ENCODE measurements at places on chromosomes 5 and 9.

GRCh38 chr5:6525910-6526309, 77.3 kb downstream of the UBE2QL1 start:
- DNase-seq = peak; percentile 20

- no peak for DNase-seq
These were observed 6.7 kb downstream of the PTCH1 start for GRCh38 chr9:95509851-95510708.

GRCh38 chr9:136567651-136568287, 21.9 kb upstream of the NOTCH1 start:
- no peak for DNase-seq

GRCh38 chr5:127846884-127847283, 143.7 kb downstream of the CCDC192 start:
- DNase-seq = no peak

DNA sequence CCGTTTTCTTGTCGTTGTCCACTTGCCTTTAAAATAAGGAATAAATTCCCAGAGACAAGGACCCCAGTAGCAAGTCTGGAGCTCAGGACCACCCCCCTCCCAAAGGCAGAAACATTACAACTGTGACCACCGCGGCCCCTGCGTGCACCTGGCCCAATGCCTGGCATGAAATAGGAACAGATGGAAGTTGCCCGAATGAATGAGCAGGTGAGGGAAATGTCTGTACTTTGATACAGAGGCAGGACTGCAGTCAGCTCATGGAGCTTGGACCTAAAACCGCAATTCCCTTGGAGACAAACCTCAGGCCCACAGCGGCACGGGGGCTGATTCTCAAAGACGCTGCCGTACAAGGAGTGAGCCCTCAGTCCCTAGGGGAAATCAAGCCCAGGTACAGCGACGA, 55.3 kb upstream of the SARDH start:
- DNase-seq = no peak

DNA sequence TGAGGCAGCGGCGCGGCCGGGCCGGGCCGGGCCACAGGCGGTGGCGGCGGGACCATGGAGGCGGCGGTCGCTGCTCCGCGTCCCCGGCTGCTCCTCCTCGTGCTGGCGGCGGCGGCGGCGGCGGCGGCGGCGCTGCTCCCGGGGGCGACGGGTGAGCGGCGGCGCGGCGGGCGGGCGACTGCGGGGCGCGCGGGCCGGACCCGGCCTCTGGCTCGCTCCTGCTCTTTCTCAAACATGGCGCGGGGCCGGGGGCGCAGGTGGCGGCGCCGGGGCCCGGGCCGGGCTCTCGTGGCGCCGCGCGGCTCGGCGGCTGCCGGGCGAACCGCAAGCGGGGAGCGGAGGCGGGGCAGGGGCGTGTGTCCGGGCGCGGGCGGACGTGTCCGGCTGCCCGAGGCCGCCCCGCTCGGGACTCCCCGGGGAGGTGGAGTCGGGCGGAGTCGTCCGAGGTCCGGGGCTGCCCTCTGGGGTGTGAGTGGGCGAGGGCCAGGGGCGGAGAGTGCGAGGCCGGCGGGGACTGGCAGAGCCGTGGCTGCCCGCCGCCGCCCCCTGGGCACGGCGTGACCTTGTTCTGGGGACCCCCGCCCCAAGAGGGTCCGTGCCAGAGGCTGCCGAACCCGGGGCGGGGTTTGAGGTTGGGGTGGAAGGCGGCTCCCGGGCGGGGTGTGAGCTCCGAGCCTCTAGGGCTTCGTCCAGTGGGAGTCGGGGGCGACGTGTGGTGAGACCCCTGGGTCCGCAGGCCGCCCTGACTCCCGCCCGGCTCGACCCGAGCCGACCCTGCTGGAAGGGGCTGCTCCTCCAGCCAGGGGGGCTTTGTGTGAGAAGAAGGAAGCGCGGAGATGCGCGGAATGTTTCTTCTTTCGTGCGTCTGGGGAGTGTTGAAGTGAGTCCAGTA, 485 bp downstream of the TGFBR1 start:
- DNase-seq = peak; percentile 43
